Activated CD4-positive, alpha-beta T cell treated with anti-CD3 and anti-CD28 coated beads for 4 hours (primary cell): ENCODE measurements at places on chromosomes 4 and X.

DNA sequence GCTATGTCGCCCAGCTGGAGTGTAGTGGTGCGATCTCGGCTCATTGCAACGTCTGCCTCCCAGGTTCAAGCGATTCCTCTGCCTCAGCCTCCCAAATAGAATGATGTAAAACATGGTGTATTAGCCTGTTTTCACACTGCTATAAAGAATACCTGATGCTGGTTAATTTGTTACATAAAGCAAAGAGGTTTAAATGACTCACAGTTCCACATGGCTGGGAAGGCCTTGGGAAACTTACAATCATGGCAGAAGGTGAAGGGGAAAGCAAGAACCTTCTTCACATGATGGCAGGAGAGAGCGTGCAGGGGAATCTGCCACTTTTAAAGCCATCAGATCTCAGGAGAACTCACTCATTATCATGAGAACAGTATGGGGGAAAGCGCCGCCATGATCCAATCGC, 1191.8 kb downstream of the ARAP2 start:
- no peak for DNase-seq

GRCh38 chrX:148282504-148282903, 217.9 kb upstream of the AFF2 start:
- DNase-seq, result no peak

- no peak for DNase-seq
Observed at GRCh38 chrX:50876551-50876950, 34.0 kb upstream of the BMP15 start.

GRCh38 chr4:142565771-142566170, 280.3 kb downstream of the INPP4B start:
- no peak for DNase-seq

- DNase-seq, result no peak
Observed at GRCh38 chrX:154401918-154402621, 3.9 kb downstream of the RPL10 start.

GRCh38 chr4:158094413-158095134, 78.3 kb downstream of the GASK1B start:
- no peak for DNase-seq

- DNase-seq, result no peak
Observed at GRCh38 chrX:53354669-53355068, 67.8 kb downstream of the SMC1A start.

GRCh38 chr4:85102606-85103005, 136.1 kb upstream of the WDFY3 start:
- DNase-seq, result no peak

GRCh38 chr4:182840108-182840507, 77.1 kb downstream of the DCTD start:
- no peak for DNase-seq

- no peak for DNase-seq
Observed at GRCh38 chr4:81412946-81413495, 58.7 kb downstream of the RASGEF1B start.

- no peak for DNase-seq
Observed at GRCh38 chr4:11881364-11881763, 452.7 kb upstream of the HS3ST1 start.

DNA sequence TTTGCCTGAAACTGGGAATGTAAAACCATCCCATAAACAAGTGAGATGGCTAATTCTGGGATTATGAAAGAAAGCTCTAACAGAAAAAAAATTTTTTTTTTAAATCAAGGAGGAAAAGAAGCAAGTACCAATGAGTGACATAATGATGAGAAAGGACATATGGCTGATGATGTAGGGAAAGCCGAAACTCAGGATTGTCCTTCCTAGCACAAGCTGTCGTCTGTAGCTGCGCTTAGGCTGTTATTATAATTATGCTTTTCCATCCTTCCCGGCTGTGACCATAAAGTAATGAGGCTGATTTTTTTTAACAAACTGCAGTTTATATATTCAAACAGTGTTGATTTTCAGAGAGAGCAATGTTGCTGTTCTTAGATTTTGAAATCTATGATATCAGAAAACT, 209.8 kb upstream of the NOCT start:
- DNase-seq, result no peak
